Midbrain (tissue), 1 donor: ENCODE measurements at places on chromosomes 13 and 19.

DNA sequence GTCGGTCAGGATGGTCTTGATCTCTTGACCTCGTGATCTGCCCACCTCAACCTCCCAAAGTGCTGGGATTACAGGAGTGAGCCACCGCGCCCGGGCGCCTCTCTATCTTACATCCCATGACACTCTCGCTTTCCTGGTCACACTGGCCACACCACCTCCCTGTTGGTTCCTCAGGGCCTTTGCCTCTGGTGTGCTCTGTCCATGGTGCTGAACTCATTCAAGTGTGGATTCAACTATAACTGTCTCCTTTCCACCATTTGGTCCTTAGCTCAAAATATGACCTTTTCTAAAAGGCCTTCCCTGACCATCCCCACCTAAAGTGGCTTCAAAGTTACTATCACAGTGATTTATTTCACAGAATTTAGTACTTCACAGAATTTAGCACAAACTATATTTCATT is 3.7 kb upstream of the SMIM17 start:
- DNase-seq: no peak

- DNase-seq: no peak
Observed at GRCh38 chr13:51907040-51907732, 45.4 kb downstream of the CCDC70 start.

DNA sequence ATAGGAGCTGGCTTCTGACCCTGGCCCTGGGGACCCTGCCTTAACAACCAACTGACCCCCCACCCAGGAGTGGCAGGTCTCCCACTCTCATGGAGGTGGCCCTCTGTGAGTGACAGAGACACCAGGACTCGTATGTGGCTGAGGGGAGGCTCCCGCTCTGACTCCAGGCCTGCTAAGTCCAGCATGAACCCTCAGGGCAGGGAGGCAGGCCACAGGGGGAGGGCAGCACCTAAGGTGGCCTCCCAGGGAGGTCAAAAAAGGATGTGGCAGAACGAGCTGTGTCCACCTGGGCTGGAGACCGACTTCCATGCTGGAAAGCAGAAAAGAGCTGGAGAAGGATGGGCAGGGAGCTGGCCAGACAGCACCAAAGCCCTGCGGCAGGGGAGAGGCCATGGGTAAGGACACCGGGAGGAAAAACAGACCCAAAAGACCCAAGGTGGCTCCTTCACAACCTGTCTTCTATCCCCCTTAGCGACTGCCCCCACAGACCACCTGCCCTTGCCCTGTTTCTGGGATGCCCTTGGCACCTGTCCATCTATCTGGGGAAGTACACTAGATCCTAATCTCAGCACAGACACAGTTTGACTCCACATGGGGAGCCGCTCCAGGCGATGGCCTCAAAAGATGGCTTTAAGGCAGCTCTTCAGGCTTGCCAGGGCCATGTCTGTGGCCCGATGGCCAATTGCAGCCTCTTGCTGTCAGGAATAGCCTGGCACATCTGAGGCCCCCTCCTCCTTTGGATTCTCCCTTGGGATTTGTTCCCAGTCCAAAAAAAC is 10.5 kb upstream of the SLC35E1 start:
- no peak for DNase-seq

DNA sequence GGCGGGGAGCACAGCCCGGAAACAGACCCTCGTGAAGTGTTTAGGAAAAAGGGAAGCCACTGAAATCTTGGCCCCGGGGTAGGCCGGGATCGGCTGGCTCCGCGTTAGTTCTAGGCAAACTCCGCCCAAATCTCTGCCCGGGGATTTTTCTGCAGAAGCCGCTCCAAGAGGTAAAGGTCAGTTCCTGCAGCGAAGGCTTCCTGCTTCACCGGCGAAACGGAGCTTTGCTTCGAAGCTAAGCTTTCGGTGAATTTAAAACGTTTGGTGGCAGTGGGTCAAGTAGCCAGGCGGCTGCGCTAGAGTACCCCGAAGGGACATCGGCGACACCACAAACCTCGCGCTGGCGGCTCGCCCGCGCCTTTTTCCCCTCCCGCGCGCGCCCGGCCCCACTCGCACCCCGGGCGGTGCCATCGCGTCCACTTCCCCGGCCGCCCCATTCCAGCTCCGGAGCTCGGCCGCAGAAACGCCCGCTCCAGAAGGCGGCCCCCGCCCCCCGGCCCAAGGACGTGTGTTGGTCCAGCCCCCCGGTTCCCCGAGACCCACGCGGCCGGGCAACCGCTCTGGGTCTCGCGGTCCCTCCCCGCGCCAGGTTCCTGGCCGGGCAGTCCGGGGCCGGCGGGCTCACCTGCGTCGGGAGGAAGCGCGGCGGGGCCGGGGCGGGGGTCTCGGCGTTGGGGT is 441 bp downstream of the GJB2 start:
- peak; percentile 14 for DNase-seq

DNA sequence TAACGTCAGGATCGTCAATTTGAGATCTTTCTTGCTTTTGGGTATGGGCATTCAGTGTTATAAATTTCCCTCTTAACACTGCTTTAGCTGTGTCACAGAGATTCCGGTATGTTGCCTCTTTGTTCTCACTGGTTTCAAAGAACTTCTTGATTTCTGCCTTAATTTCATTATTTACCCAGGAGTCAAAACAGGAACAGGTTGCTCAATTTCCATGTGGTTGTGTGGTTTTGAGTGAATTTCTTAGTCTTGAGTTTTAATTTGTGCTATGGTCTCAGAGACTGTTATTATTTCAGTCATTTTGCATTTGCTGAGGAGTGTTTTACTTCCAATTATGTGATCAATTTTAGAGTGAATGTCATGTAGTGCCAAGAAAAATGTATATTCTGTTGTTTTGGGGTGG is 153.1 kb downstream of the PCDH17 start:
- DNase-seq: no peak

DNA sequence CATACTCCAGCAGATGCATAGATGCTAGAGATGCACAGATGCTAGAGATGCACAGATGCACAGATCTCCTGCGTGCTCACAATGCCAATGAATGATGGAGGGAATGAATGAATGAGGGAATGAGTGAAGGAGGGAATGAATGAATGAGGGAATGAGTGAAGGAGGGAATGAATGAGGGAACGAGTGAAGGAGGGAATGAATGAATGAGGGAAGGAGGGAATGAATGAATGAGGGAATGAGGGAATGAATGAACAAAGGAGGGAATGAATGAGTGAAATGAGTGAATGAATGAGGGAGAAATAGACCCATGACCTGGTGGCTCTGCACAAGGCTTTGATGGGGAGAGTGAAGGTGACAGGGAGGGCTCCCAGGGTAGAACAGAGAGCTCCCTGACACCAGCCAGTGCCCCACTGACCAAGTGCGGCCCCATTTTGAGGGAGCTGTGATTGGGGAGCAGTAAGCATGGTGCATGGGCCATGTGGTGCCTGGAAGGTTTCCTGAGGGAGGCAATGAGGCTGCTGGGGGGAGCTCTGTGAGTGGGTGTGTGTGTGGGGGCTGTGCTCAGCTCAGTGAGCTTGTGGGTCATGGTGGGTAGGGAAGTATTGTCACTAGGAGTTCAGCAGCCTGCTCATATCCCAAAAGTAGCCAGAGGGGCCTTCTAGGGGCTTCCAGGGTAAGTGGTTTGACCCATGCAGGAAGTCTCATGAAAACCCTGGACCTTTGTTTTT is 12.7 kb downstream of the SLC27A1 start:
- DNase-seq: no peak
